Activated CD4-positive, alpha-beta T cell treated with anti-CD3 and anti-CD28 coated beads for 24 hours (primary cell): ENCODE measurements at places on chromosomes 7 and 10.

- no peak for DNase-seq
These were observed 40.4 kb downstream of the SCIN start for GRCh38 chr7:12610899-12611298.

DNA sequence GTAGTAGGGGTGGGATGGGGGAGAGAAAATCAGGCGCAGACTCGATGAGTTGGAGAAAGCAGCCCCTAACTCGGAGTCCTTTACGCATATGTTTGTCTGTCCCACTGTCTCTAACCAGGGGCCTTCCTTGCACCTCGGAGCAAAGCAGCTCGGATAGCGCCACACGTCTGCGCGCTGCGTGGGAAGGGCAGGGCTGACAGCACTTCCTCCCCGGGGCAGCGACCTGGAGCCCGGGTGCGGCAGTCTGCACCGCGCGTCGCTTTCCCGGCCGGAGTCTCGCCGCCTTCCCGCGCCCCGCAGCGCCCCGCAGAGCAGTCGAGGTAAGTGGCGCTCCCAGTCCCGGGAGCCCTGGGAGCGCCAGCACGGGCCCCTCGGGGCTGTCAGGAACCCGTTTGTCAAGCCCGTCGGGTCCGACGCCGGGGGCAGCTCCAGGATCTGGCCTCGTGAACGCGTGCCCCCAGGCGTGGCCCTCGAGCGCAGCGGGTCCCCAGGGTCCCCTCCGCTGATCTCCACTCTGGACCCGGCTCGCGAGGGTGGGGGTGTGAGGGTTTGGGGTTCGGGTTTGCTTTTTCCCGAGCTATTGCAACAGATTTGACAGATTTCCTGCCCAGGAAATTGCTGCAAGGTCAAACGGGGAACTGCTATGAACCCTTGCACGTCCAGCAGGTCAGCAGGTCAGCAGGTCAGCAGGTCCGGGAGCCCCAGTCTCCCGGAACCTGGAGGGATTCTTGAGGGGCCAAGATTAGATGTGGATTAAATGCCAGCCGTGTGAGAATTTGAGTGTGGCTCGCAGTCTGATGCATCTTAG, 597 bp downstream of the APBB1IP start:
- DNase-seq: peak; percentile 64

DNA sequence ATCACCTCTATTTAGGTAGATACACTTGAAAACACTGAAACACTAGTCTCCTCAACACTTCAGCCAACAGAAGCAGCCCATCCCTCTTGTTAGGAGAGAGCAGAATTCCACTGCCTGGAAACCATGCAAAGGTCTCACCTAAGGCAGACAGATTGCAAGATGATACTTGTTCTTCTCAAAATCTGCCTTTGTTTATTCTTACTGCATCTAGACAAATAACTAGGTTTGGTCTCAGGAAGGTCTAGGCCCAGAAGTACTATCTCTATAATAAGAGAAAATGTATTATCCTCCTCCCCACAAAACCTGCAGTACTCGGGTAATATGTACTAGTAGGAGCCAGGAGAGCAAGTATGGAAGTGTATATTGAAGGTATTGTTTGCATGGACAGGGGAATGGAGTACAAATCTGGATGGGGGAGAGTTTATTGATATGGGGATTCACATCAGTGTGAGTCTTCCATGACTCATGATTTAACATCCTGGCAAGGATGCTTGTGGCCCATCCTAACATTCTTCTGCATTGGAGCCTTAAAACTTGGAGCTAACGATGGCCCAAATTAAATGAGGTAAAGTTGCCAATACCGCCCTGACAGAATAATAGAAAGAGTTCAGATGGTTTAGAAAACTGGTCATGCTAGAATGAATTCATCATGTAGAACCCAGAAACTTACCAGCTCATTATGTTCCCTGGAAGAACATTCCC, 109.2 kb downstream of the EPC1 start:
- DNase-seq: no peak

DNA sequence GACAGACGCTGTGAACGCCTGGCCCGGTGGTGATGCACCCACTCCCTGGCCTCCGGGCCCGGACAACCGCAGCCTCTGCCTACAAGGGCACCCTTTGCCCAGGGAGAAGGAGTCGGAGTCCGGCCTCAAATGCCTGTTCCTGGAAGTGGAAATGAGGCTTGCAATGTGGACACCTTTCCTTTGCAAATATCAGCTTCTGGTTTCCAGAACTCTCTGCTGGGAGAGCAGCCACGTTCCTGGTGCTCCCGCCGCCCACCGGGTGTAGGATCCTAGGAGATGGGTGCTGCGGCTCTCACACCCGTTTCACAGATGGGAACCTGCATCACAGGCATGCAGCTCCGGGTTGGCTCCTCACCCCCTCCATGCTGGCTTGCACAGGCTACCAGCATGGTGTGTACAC, 2.9 kb downstream of the FOXL3 start:
- no peak for DNase-seq

DNA sequence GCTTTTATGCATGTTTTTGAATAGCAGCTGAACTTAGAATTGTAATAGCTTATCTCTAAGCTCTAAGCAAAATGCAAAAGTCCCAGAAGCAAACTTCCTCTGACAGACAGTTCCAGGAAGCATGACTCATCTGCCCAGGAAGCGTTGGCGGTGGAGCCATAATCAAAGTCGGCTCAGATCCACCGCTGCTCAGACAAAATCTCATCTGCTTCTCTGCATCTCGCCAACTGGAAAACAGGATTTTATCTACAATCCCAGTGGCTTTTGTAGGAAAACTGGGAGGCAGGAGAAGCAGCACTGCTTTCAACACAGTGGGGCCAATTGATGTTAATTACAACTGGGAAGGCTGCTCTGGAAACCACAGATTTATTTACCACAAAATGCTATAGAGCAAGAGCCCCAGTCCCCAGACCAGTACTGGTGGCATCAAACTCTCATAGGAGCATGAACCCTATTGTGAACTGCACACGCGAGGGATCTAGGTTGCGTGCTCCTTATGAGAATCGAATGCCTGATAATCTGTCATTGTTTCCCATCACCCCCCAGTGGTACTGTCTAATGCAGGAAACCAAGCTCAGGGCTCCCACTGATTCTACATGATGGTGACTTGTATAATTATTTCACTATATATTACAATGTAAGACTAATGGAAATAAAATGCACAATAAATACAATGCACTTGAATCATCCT, 99.9 kb downstream of the CUBN start:
- DNase-seq: peak; percentile 73

- no peak for DNase-seq
These were observed 242.2 kb downstream of the ATRNL1 start for GRCh38 chr10:115335366-115335765.

DNA sequence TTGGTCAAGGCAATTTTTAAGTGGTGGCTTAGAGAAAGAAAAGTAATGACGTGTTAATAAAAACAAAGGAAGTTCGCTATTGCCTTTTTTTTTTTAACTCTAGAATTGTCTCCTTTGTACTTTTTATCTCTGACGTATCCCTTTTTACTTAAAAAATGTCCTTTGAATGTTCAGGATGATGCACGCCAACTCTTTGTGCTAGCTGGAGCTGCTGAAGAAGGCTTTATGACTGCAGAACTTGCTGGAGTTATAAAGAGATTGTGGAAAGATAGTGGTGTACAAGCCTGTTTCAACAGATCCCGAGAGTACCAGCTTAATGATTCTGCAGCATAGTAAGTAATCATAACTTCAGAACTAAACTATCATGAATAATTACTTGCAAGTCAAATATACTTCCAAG, 64.4 kb downstream of the GNAI1 start:
- no peak for DNase-seq

GRCh38 chr10:48576501-48576900, 28.4 kb downstream of the ARHGAP22 start:
- no peak for DNase-seq

GRCh38 chr10:125533866-125534265, 149.1 kb downstream of the TEX36 start:
- no peak for DNase-seq

- no peak for DNase-seq
These were observed 255.7 kb downstream of the TNS3 start for GRCh38 chr7:47326220-47326619.

DNA sequence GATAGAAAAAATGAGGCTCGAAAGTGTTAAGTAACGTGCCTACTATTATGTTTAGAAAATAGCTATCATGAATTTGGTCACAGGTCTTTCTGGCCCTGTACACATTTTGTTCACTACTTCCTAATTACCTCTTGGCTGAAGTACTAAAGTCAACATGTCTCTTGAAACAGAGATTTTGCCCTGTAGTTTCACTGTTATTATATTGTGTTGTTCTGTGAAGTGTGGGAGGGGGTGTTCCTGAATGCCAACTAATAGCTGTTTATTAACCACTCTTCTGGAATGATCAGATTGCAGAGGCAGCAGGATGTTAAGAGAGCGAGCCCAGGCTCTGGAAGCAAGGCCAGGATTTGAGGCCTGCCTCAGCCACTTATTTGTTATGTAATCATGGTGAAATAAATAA, 72.1 kb downstream of the RNF133 start:
- DNase-seq: no peak

- no peak for DNase-seq
These were observed 64.5 kb downstream of the MCMBP start for GRCh38 chr10:119807960-119808697.

DNA sequence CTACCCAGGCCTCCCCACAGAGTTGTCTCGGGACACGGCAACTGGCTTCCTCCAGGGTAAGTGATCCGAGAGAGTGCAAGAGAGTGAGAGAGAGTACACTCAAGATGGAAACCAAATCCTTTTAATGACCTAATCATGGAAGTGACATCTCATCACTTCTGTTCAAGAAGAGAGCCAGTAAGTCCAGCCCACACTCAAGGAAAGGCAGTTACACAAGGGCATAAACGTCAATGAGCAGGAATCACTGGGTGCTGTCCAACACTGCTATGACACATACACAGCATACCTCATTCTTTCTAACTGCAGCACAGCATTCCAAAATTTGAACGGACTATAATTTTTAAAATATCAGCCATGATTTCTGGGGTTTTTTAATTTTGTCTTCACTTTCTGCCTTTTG, 29.3 kb upstream of the OSBPL3 start:
- no peak for DNase-seq

GRCh38 chr10:101297901-101298486, 56.0 kb upstream of the BTRC start:
- peak; percentile 76 for DNase-seq

- no peak for DNase-seq
These were observed 81.9 kb downstream of the ABCB5 start for GRCh38 chr7:20697351-20697750.

DNA sequence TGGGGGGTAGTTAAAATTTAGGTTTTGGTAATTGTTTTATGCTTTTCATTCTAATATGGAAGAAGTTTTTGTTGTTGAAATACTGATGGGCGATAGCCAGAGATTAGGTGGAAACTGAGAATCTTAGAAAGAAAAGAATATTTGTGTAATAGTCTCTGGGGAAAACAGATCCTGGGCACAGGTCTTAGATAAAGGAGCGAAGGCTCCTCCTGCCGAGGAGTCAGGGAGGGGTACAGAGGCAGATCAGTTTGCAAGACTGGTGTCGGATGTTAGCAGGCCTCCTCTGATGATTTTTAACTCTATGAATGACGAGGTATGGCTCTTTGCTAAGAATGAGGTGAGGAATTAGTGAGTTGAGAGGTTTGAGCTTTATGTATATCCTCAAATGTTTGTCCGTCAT, 339.7 kb downstream of the HGF start:
- no peak for DNase-seq

- no peak for DNase-seq
These were observed 201.4 kb downstream of the PTEN start for GRCh38 chr10:88064608-88065382.

DNA sequence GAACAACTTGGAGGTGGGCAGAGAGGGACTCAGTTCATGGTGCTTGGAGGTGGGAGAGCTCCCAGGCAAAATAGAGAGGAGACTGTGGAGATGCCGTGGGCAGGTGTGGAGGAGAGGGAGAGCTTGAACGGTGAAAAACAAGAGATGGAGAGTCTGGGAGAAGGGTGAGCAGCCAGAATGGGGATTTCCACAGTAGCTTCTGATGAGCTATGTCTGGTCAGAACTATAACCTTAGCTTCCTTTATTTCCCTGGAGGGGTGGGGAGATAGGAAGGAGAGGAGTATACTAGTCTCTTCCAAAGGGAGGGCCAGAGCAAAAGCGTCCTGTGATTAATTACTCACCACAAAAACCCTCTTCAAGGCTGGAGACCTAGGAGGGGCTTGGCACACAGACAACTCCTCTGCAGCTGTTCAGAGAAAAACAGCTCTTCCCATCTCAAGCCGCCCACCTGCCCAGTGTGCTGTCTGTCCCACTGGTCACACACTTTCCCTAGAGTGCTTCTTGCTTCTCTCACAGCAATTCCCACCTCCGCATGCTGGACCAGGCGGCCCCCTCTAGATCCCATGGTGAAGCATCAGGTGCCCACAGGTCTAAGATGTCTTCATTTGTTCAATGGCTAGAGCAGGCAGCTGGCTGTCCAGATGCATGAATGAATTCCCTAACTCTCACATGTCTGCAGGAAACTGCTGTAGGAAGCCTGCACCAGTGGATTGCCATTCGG, 41.9 kb downstream of the TAS2R41 start:
- DNase-seq: no peak

GRCh38 chr7:142348921-142349405, 91.1 kb upstream of the PRSS58 start:
- DNase-seq: no peak

DNA sequence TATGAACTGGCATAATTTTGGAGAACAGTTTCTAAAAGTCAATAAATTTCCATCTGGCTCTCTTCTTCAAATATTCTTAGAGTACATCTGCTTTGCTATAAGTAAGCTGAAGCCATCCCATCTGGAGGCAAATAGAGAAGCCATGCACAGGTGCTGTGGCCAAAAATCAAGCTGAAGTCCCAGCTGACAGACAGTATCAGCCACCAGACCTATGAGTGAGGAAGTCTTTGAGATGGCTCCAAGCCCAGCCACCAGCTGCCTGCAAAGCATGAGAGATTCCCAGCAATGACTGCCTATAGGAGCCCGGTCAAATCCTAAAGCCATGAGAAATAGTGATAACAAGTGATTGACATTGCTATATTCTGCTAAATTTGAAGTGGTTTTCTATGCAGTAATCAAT, 21.7 kb upstream of the PRSS58 start:
- DNase-seq: no peak

GRCh38 chr10:117470733-117471132, 71.8 kb upstream of the EMX2 start:
- no peak for DNase-seq

- no peak for DNase-seq
These were observed 61.0 kb downstream of the PLPP4 start for GRCh38 chr10:120517881-120518484.

DNA sequence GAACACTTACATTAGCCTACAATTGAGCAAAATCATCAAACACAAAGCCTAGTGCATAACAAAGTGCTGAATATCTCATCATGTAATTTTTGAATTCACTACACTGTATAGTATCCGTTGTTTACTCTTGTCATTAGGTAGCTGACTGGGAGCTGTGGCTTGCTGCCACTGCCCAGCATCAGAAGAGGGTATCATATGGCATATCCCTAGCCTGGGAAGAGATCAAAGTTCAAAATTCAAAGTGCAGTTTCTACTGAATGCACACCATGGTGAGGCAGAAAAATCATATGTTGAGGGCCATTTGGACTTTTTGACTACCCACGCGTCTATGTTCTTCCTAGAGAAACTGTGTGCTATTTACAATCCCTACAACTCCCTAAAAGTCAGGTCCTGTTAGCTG, 7.5 kb upstream of the ZC3HAV1 start:
- DNase-seq: no peak
